ENCODE measurements at places on chromosomes 7 and 10. TPM values are rescaled to one million over a fixed set of nuclear protein-coding genes. Genes with fewer than 3 reads are reported as not detected.

- H3K27me3 ChIP-seq = no peaks in the 10 kb centered on the region
- no peaks in the 10 kb centered on the region for H3K4me1 ChIP-seq
- no peak overlapping the region for H3K27ac ChIP-seq
- H3K36me3 ChIP-seq = no peaks in the 10 kb centered on the region
- H3K4me3 ChIP-seq = no peak overlapping the region
- DNase-seq = no peak
Measured at GRCh38 chr7:133904776-133905175, 222.4 kb upstream of the LRGUK start.

DNA sequence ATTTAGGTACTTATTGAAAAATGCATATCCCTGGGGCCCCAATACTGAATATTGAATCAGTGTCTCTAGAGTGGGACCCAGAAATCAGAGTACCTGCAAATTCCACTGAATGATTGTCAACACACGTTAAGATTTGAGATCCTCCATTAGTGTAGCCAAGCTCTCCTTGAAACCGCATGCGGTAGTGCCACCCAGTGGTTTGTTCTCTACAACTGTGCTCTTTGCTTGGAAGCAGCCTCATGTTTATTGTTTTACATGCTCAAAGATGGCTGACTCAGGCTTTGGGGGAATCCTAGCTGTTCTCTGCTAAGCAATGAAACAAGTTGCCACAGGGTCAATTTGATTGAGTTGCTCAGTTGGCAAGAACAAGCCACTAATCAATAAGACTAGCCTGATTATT lies 340.2 kb upstream of the CELF2 start:
- H3K4me1 ChIP-seq = no peaks in the 10 kb centered on the region
- no peaks in the 10 kb centered on the region for H3K36me3 ChIP-seq
- no peaks in the 10 kb centered on the region for H3K27me3 ChIP-seq
- DNase-seq = no peak

DNA sequence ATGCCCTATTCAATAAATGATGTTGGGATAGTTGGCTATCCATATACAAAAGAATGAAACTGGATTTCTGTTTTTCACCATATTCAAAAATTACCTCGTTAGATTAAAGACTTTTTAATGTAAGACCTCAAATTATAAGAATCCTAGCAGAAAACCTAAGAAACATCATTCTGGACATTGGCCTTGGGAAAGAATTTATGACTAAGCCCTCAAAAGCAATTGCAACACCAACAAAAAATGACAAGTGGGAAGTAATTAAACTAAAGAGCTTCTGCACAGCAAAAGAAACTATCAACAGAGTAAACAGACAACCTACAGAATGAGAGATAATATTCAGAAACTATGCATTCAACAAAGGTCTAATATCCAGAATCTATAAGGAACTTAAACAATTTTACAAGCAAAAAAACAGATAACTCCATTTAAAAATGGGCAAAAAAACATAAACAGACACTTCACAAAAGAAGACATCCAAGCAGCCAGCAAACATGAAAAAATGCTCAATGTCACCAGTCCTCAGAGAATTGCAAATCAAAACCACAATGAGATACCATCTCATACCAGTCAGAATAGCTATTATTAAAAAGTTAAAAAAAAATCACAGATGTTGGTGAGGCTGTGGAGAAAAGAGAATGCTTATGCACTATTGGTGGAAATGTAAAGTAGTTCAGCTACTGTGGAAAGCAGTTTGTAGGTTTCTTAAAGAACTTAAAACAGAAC lies 309.8 kb downstream of the AHR start:
- H3K36me3 ChIP-seq = no peaks in the 10 kb centered on the region
- no peaks in the 10 kb centered on the region for H3K27me3 ChIP-seq
- H3K27ac ChIP-seq = no peak overlapping the region
- no peak for DNase-seq
- no peaks in the 10 kb centered on the region for H3K4me1 ChIP-seq

DNA sequence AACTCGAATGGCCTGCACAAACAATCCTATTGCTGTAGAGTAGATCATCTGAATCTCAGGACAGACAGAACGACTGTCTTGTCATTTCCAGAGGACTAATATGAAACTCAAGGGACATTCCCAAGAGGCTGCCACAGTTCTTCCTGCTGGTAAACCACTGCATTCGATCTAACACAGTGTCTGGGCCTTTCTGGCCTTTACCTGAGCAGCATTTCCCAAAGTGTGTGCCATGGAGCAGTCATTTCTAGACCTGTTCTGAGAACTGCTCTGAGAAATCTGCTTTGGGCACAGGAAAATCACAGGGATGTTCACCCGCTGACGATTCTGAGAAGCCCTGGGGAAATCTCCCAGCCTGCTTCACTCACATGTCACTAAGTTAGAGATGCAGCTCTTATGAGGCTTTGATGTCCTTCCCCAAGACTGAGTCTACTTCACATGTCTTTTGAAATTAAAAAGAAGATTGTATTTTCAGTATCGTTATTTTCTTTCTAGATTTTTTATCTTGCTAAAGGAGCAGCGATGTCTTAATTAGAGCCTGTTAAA lies 18.4 kb downstream of the GPNMB start:
- no peaks in the 10 kb centered on the region for H3K36me3 ChIP-seq
- DNase-seq = no peak
- peaks cover 3% of the 10 kb centered on the region for H3K4me1 ChIP-seq
- H3K4me3 ChIP-seq = no peak overlapping the region
- no peak overlapping the region for H3K27ac ChIP-seq

- DNase-seq = no peak
- H3K27ac ChIP-seq = no peak overlapping the region
- H3K4me3 ChIP-seq = no peak overlapping the region
- H3K27me3 ChIP-seq = no peaks in the 10 kb centered on the region
- peaks cover 10% of the 10 kb centered on the region for H3K4me1 ChIP-seq
Measured at GRCh38 chr10:43282881-43283280, 16.0 kb upstream of the RASGEF1A start.

DNA sequence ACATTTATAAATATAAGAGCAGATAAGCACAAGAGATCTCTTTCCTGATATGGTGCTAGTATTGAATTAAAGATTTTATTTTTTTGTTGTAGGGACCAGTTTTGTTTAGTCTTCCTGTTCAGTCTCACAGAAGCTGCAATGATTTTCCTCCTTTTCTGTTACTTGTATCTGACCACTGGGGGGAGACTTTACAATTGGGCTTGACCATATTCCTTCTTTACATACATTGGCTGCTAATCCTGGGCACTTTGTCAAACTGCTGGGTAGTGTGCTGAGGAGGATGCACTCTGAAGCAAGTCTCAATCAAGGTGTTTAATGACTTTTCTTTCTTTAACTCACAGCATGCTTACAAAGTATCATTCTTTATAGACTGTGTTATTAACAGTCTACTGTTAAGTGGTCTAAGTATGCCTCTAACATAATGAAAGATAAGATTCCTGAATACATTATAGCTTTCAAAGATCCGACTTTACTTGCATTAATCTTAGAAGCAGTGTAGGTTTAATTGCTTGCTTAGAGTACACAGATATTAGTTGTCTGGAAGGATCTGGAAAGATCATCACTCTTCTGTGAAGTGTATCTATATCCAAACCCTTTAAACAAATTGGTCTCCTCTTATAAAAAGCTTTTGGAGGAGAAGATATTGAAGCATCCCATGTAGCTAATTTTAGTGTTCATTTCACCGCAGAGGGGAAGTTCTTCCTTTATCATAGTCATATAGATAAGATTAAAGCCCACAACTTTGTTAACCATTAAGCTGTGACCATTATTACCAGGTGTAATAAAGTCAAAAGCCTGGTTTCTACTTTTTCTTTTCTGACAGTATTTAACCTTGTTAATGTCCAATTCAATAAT lies 3.1 kb downstream of the PALS2 start:
- H3K4me3 ChIP-seq = no peak overlapping the region
- DNase-seq = no peak
- H3K27ac ChIP-seq = no peak overlapping the region
- peaks cover 13% of the 10 kb centered on the region for H3K4me1 ChIP-seq
- no peaks in the 10 kb centered on the region for H3K27me3 ChIP-seq
- H3K36me3 ChIP-seq = no peaks in the 10 kb centered on the region

DNA sequence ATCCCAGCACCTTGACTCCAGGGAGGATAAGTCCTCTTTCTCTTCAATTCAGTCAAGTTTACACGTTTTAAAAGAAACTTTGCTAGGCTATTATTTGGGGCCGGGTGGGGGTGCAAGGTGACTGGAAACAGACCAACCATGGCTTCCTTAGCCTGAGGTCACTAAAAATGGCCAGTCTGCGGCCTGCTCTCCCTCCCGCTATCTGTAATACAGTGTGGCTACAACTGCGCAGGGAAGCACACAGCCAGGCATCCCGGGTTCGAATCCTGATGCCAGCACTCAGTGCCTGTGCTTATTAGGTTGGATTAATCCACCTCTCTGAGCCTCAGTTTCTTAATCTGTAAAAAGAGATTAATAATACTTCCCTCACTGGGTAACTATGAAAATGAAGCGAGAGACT lies 19.5 kb downstream of the ATP6V1F start:
- H3K36me3 ChIP-seq = no peaks in the 10 kb centered on the region
- H3K27me3 ChIP-seq = no peaks in the 10 kb centered on the region
- H3K27ac ChIP-seq = no peak overlapping the region
- H3K4me1 ChIP-seq = no peaks in the 10 kb centered on the region
- DNase-seq = no peak

The MRLN gene
- total RNA-seq = not detected

The AMZ1 gene
- 2.4 TPM for total RNA-seq

The HECW1 gene
- total RNA-seq = not detected

The VWA2 gene
- 0.11 TPM for total RNA-seq

The XRCC2 gene
- 13.8 TPM for total RNA-seq

The TEX47 gene
- not detected for total RNA-seq
